ENCODE measurements at places on chromosomes 11 and 22. TPM values are rescaled to one million over a fixed set of nuclear protein-coding genes. Genes with fewer than 3 reads are reported as not detected.

DNA sequence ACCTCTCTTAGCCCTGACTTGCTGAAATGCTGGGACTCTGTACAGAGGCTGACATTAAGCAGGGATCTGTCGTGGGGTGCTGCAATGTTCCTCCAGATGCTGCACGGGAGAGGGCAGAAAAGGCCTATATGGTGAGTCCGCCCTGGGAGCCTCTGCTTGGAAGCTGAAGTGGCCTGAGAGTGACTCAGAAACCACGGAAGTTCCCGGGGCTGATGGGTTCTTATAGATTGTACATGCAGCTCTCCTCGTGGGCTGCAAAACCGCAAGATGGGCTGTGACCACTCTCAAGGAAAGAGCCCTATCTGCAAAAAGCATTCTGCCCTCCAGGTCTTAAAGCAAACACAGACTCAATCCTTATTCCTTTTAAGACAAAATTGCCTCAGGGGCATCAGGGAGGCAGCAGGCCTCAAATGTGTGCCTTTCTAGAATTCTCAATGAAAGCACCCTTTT, 5.8 kb upstream of the SLC43A3 start:
- DNase-seq: no peak

GRCh38 chr11:3959015-3959902, 103.8 kb downstream of the STIM1 start:
- no peak for DNase-seq

The KCNA4 gene
- not detected for total RNA-seq

The ABTB2 gene
- total RNA-seq: 0.25 TPM

- DNase-seq: no peak
Observed at GRCh38 chr11:119797736-119798135, 68.7 kb upstream of the NECTIN1 start.

GRCh38 chr11:8930456-8931175, 2.1 kb downstream of the C11orf16 start:
- no peak for DNase-seq

- DNase-seq: no peak
Observed at GRCh38 chr11:110435780-110436717, 6.3 kb downstream of the FDX1 start.

DNA sequence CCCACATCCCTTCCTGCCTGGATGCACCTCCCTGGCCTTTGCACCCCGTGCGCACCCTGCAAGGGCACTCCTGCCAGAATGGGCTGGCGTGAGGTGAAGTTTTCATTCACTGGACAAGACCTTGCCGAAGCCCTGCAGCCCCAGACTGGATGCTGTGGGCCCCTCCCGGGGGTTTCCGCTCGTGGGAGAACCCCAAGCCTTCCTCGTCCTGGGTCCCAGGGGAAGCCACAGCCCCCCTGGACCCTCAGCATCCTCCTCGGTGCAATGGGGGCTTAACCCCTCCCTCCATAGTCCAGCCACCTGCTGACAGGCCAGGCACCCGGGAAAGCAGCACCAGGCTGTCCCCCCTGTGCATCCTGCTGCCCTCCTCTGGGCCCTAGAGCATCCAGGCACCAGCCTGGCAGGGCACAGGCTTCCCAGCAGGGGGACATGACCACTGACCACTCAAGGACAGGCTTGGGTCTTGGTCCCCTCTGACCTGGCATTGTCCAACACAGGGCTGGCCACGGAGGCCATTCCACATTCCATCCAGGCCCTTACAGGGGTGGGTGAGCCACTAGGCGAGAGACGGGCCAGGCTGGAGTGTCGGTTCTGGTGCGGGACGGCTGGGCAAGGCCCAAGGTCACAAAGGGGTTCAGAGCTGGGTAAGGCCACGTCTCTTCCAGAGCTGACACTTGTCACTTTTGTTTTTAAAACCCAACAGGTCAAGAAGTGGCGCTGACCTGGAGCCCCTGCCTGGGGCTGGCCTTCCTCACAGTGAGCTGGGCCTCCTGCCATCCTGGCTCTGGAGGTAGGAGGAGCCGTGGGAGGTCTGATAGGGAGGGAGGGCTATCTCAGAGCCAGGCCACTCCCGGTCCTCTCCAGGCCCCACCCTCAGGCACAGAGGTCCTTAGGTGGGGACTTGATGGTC, 41.5 kb upstream of the PPARA start:
- DNase-seq: peak; percentile 20

DNA sequence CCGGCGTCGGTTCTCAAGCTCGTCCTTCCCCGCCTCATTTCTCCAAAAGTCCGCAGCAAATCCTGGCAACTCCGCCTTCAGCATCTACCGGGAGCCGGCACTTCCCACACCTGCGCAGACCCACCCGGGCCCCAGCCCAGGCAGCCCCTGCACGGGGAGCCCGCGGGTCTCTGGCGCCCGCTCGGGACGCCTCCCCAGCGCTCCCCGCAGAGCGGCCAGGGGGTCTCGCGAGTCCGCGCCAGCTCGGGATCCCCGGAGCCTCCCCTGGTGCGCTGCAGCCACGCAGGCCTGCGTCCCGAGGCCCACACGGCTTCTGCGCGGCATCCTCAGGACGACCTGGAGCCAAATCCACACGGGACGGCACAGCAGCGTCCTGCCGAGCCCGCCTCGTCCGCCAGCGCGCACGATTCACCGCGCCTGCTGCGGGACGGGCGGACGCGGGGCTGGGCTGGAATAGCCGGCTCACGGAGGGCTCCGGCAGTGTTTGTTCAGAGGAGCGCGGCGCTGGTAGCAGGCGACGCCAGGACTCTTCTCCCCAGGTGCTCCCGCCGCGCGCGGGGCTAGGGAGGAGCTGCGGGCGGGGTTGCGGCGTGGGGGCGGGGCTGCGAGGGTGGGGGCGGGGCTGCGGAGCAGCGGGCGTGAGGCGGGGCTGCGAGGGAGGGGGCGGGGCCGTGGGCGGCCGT, 816 bp upstream of the PHRF1 start:
- peak; percentile 52 for DNase-seq

- DNase-seq: no peak
Observed at GRCh38 chr11:118142809-118143208, 9.8 kb downstream of the SCN4B start.

GRCh38 chr11:7600205-7600775, 73.0 kb downstream of the CYB5R2 start:
- peak; percentile 92 for DNase-seq

- no peak for DNase-seq
Observed at GRCh38 chr11:45713573-45713972, 48.2 kb upstream of the CHST1 start.

DNA sequence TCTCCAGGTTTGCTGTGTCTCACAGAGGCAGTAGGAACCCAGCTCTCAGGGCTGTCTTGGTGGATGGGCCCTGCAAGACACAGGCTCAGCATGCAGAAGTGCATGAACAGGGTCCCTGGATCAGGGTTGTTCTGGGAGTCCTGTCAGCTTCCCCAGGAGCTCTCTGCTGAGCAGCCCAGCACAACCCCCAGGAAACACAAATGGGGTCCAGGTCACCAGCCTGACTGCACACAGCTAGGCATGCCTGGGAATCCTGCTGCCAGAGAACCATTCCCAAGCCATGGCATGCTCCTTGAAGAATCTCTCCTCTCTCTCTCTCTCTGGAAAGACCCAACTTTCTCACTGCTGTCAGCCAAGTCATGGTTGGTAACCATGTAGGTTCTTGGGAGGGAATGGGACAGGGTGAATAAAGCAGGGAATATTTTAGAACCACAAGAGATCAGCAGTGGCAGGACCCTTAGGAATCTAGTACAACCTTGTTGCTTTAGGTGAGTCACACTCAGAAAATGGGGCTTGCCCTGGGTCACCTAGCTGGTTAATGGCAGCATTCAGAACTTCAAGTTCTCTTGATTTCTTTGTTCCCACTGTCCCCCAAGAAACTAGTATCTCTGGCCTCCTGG, 21.4 kb downstream of the TUB start:
- DNase-seq: no peak

DNA sequence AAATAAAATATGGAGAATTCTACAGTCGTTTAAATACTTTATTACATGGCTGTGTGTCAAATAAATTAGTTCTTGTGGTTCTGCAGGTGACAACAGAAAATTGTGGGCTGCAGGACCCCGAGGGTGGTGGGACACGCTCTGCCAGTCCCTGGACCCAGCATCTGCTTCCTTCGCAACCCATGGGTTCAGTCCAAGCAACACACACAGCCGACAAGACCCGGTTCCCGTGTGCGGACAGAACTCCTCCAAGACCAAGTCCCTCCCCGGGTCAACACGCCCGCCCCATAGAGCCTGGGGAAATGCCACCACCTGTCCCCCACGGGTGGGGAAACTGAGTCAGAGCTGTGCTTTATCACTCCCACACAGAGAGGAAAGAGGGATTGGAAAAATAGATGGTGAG, 238.9 kb downstream of the BRD1 start:
- DNase-seq: no peak

DNA sequence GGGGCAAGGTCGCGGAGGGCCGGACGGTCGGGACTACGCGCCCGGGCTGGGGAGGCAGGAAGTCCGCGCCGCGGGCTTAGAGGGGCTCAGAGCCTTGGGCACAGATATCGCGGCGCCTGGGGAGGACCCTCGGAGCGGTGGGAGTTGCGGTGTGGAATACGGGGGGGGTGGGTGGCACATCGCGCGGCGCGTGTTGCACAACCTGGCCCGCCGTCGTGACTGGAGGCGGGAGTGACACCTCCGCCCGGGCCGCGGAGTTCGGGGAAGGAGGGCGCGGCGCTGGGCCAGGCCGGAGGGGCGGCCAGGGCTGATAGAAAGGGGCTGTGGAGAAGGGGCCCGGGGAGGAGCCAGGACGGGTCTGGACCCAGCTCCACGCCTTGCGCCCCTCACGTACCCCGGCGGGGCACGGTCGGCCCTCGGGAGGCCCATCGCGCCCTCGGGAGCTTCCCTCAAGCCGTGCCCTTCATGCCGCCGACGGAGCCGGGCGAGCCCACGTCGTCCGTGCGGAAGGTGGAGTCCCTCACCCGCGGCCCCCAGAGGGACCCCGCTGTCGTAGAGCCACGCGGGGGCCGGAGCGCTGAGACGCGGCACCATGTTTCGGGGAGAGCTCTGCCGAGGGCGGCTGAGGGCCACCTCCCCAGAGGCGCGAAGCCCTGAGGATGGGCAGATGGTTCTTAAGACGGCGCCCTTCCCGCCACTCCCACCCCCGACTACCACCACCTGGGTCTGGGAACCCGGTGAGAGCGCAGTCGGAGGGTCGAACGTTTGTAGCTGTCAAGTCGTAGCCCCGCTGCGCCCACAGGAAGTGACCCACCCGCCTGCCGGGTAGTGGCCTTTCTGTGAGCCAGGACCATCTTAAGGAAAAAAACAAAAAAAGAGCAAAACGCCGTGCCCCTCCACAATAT, 729 bp downstream of the IL17RA start:
- DNase-seq: no peak

The MMP8 gene
- not detected for total RNA-seq

The MMP12 gene
- not detected for total RNA-seq

GRCh38 chr11:133966172-133966651, 9.4 kb upstream of the IGSF9B start:
- no peak for DNase-seq

The CCDC116 gene
- 0.53 TPM for total RNA-seq

The OR8I2 gene
- total RNA-seq: not detected

The GGA1 gene
- total RNA-seq: 67.5 TPM

The SLC5A12 gene
- total RNA-seq: not detected

DNA sequence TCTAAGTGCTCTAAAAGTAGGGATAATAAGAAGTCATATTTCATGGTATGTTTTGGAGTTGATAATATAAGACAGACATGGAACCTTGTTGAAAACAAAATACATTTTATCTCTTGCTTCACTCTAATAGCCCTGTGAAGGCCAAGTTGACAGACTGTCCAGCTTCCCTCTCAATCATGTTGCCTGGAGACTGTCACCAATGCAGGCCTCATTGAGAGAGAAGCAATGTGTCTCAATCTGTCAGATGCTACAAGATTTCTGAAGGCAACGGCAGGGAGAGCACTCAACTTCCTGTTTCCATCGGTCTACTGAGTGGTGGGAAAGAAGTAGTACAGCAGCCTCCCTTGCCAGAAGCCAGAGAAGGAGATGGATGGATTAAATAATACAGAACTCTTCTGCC, 23.6 kb upstream of the FJX1 start:
- no peak for DNase-seq

DNA sequence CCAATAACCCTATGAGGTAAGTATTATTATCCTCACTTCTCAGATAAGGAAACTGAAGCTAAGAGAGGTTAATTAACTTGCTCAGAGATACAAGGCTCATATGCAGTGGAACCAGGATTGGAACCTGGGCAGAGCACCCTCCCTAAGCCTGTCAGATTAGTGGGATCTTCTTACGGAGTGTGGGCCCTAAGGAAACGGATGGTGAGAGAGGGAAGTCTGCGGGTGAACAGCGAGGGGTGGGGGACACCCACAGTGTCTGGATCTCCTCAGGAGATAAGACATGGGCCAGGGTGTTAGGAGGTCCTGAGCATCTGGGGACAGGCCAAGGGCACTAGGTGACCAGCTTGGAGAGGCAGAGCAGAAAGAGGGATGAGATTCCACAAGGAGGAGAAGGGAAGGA, 376.0 kb downstream of the CADM1 start:
- no peak for DNase-seq

The TSSK2 gene
- not detected for total RNA-seq

- DNase-seq: no peak
Observed at GRCh38 chr11:132022733-132023478, 652.5 kb downstream of the NTM start.

DNA sequence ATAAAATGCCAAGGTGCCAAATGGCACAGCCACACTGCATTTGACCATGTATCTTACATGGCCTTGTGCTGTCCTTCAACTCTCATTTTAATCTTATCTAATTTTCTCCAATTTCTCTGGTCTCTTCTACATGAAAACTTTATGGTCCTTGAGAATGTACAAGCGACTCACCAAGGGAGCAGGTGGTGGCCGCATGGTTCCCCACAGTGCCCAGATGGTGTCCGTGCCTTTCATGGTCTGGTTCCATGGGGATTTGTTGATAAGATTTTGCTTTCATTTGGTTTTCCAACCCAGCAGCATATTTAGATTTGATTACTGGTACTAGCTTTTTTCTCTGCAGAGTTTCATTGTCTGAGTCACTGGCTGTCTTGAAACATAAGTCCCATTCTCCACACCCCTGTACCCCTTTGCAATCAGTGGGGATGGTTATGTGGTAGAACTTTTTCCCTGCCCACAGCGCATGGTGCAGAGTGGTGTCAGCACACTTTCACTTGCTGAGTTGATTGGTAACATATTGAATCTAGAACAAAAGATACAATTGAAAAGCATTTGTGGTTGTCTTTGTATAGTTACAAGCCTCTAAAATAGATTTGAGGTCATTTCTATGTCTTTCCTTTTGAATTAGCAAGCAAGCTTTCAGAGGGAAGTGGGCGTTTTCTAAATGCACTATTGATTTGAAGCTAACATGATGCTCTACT, 24.1 kb downstream of the ZNRF3 start:
- DNase-seq: no peak

GRCh38 chr11:128889657-128890213, 1.4 kb upstream of the KCNJ5 start:
- DNase-seq: no peak

- DNase-seq: no peak
Observed at GRCh38 chr22:36191106-36191836, 10.3 kb downstream of the APOL4 start.

- no peak for DNase-seq
Observed at GRCh38 chr22:49753961-49754695, 73.5 kb downstream of the BRD1 start.

DNA sequence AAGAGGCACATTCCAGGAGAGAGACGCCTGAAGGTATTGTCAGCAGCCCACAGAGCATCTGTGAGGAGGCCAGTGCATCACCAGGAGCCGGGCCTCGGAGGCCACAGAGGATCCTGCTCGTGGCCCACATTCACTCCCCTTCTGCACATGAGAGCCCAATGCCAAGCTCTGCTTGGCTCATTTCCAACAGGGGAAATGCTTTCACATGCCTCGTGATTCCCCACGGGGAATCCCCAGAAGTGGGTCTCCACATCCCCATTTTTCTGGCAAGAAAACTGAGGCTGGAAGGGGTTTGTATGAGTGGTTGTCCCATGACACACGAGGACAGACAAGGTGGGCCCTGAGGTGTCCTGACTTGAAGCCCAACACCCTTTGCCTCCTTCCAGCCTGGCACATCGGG, 34.4 kb downstream of the TP53I11 start:
- DNase-seq: no peak

Data from endothelial cell of umbilical vein (primary cell).